Smooth muscle cell of the umbilical artery (primary cell): ENCODE measurements at places on chromosomes 1 and 21. TPM values are rescaled to one million over a fixed set of nuclear protein-coding genes. Genes with fewer than 3 reads are reported as not detected.

Gene USP33
- 79.0 and 87.9 TPM in 2 replicates for total RNA-seq

Gene C8A
- under 0.01 TPM in 1 of 2 replicates, not detected in the other for total RNA-seq

Gene QSOX1
- total RNA-seq: 595 and 635 TPM in 2 replicates

Gene OR2T35
- not detected in 2 replicates for total RNA-seq

Gene SMAP2
- 13.1 and 25.0 TPM in 2 replicates for total RNA-seq

Gene COL8A2
- total RNA-seq: 9.2 and 19.6 TPM in 2 replicates

Gene KCNA3
- total RNA-seq: 0.14 TPM in 1 of 2 replicates, not detected in the other

Gene ROR1
- total RNA-seq: 3.6 and 9.1 TPM in 2 replicates

Gene KRTAP10-9
- total RNA-seq: not detected in 2 replicates

Gene S100B
- not detected in 2 replicates for total RNA-seq

Gene ATP5PO
- 82.5 and 138 TPM in 2 replicates for total RNA-seq

Gene RGS8
- not detected in 2 replicates for total RNA-seq

Gene KIF26B
- total RNA-seq: 66.8 and 71.3 TPM in 2 replicates

Gene AXDND1
- total RNA-seq: 0.05 and 0.30 TPM in 2 replicates

Gene S100A7A
- total RNA-seq: not detected in 2 replicates

Gene PBXIP1
- 87.2 and 138 TPM in 2 replicates for total RNA-seq

Gene FCGR2B
- total RNA-seq: not detected in 2 replicates

Gene PRRX1
- total RNA-seq: 11.0 and 52.9 TPM in 2 replicates

Gene CTSE
- total RNA-seq: not detected in 2 replicates

Gene ITLN2
- not detected in 2 replicates for total RNA-seq

Gene C4BPB
- not detected in 2 replicates for total RNA-seq
